ENCODE measurements at places on chromosomes 7 and 10.

GRCh38 chr10:132538031-132538789 is 623 bp downstream of the INPP5A start:
- no peak for DNase-seq

DNA sequence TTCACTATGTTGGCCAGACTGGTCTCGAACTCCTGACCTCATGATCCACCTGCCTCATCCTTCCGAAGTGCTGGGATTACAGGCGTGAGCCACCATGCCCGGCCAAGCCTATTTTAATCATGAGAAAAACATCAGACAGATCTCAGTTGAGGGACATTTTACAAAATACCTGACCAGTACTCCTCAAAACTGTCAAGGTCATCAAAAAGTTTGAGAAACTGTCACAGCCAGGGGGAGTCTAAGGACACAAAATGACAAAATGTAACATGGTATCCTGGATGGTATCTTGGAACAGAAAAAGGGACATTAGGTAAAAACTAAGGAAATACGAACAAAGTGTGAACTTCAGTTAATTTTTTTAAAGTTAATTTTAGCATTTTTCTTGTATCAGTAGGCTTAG is 219.8 kb upstream of the PPP1R3A start:
- no peak for DNase-seq

GRCh38 chr7:16804674-16805439 is at the start of gene AGR2:
Gene AGR2 (minus strand): TSS chr7:16804999. CDS start chr7:16801796, 3,203 bp downstream.
- DNase-seq: no peak

DNA sequence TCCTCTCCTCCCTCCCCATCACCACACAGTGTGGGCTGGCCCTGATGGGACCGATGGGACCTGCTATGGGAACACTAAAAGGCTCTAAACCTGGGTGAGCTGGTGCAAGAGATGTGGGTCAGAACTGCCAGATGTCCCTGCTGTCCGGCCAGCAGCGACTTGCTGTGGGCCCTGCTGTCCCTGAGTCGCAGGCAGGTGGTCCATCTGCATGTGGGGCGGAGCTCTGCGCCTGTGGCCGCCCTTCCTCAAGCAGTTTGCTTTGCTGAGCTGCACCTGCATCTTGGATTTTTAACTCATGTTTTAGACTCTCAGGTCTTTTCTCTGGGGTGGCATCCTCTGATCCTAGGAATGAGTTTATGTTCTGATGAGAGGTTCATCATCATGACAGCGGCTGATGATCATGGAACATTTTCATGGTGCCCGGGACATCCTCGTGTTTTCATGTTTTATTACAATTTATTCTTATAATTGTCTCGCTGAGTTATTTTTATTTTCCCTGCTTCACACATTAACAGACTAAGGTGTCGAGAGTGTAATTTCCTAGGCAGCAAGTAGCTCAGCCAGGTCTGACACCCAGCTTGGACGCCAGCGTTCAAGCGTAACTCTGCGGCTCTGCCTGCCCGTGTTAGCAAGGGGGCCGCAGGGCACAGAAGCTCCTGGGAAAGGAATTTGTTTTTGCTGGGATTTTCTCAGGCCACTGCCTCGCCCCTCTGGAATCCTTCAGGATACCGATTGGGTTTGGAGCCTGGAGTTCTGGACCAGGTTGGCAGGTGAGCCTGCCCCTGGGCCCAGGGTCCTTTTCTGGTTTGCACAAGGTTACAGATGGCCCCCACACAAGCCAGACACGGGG is 615.2 kb upstream of the FOXK1 start:
- DNase-seq: no peak

GRCh38 chr10:94879214-94879613 is 59.2 kb upstream of the CYP2C9 start:
- DNase-seq: no peak

DNA sequence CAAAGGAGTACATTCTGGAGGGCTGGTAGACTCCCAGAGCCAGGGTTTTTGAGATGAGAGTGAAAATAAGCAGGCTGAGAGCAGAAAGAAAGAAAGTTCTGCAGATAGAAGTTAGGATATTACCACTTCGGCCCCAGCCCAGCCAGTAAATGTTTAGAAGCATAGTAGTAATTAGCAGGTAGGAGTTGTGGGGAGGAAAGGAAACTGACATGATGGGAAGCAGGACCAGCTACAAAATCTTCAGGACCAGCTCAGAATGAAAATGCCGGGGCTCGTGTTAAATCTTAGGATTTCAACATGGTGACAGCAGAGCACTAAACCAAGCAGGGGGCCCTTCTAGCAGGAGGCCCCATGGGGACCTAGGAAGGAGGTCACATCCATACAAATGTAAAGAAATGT is 28.7 kb downstream of the PRSS2 start:
- DNase-seq: no peak

- no peak for DNase-seq
These were observed 85.3 kb downstream of the CNTNAP2 start for GRCh38 chr7:146201945-146202344.

DNA sequence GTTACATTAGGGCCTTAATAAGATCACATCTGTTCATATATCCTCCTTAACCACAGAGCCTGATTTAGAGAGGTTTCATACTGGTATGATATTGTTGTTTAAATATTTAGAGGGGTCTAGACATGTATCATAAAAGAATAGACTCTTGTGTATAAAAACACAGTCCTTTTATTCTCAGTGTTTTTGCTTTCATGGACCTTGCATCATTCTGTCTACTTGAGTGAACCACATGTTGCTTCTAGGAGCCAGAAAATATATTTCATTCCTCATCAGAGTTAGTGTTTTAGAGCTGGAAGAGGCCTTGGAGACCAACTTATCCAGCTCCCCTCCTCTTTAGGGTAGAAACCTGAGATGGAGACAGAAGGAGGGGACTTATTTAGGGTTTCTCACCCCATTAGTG is 312.8 kb downstream of the LRMDA start:
- DNase-seq: no peak

DNA sequence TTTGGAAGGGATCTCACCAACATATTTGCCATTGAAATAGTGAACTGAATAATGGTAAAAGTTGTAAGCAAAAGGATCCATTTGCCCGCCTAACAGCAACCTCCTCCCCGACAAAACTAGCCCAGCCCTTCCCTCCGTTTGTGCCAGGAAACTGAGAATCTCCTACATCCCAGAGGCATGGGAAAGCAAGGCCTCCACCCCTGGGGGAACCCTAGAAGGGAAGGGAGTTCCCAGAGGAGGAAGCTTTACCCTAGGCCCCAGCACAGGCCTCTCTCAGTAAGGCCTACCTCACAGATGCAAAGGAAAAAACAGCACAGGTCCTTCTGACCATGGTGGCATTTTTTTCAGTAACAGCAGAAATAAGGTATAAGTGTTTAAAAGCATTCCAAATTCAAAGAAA is 229.7 kb downstream of the ELMO1 start:
- DNase-seq: no peak

- DNase-seq: peak; percentile 75
These were observed 117.1 kb downstream of the DYNC2I1 start for GRCh38 chr7:158973440-158973839.

GRCh38 chr10:26946102-26946811 is 85.5 kb upstream of the ABI1 start:
- DNase-seq: no peak

DNA sequence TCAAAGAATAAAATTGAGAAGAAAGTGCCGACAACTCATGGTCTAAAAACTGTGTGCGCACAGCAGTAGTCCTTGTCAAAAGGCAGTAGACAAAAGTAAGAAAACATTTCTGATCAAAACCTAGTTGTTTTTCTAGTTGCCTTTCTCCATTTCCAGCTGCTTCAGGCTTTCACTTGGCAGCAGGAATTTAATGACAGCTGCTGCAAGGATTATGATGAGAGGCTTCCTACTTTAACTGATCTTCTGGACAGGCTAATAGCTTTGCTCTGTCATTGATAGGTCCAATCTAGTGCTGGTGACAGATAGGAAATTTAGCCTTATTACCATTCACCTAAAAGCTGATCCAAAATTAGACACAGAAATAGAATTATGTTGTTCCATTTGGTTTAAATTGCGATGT is 110.7 kb upstream of the SEMA3C start:
- DNase-seq: no peak
